Stimulated activated CD4-positive, alpha-beta T cell treated with anti-CD3 and anti-CD28 coated beads, Interleukin-2, amount 100 ng/mL, for 4 hours (primary cell): ENCODE measurements at places on chromosomes 1 and 21.

- DNase-seq: no peak
Observed at GRCh38 chr1:67850151-67850551, 16.9 kb upstream of the GNG12 start.

- DNase-seq: no peak
Observed at GRCh38 chr1:47417170-47418044, 1.3 kb downstream of the FOXE3 start.

GRCh38 chr1:172154551-172154950 is 265.9 kb upstream of the C1orf105 start:
- DNase-seq: no peak

DNA sequence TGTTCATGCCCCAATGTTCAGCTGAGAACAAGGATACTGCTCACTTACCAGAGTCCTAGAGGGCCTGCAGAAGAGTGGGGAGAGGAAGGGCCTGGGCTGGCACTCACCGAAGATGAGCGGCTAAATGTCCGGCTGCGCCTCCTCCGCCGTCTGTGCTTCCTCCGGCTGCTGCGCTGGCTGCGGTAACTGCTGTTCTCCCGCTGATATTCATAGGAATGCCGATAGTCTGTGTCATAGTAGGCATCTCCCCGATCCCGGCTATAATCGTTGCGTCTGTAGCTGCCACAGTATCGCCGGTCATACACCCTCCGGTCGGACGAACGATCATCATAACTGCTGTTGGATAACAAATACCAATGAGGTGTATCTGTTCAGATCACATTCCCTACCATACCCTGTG is 3.9 kb downstream of the CLK2 start:
- no peak for DNase-seq

DNA sequence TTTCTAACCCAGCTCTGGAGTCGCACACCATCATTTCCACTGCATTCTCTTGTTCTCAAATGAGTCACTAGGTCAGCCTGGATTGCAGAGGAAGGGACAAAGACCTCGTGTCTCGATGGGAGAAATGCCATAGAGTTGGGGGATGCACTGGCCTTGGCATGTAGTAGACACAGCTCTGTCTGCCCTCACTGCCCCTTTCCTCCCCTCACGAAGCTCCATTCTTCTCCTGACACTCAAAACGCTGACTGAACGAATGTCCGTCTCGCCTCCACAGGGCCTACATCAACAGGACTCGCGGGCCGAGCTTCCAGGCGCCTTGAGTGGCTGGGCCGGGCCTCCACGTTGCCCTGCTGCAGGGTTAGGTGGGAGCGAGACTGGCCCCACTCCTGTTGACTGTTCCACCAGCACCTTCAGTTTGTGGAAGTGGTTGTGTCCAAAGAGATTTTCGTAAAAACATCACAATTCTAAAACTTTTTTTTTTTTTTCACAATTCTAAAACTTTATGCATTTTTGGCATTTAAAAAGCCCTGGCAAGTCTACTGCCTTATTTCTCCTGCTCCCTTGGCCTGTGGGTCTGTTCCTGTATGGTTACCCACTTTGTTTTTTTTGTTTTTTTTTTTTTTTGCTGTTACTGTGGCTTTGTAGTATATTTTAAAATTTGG is 18.8 kb downstream of the PKNOX1 start:
- DNase-seq: no peak

- DNase-seq: no peak
Observed at GRCh38 chr1:168419736-168420135, 124.1 kb downstream of the XCL2 start.

GRCh38 chr1:43144237-43144636 is 27.9 kb downstream of the EBNA1BP2 start:
- no peak for DNase-seq

GRCh38 chr1:222739929-222740328 is 2.9 kb downstream of the FAM177B start:
- no peak for DNase-seq

DNA sequence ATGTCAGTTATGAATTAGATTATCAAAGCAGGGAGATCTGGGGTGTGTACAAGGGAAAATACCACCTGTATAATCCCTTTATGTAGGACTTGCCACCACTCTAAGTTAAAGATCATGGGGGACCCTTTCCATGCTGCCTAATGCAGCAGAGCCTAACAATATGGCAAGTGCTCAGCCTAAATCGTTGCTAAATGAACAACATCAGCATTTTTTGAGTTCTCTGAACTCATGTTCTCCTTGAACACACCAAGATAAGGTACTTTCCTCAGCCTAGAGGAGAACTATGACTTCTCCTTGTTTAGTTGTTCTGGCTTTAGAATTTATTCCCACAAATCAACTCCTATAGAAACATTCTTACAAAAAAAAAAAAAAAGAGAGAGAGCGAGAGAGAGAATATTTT is 177.0 kb downstream of the DUSP10 start:
- no peak for DNase-seq

GRCh38 chr21:29697555-29698193 is 242.1 kb downstream of the GRIK1 start:
- no peak for DNase-seq

DNA sequence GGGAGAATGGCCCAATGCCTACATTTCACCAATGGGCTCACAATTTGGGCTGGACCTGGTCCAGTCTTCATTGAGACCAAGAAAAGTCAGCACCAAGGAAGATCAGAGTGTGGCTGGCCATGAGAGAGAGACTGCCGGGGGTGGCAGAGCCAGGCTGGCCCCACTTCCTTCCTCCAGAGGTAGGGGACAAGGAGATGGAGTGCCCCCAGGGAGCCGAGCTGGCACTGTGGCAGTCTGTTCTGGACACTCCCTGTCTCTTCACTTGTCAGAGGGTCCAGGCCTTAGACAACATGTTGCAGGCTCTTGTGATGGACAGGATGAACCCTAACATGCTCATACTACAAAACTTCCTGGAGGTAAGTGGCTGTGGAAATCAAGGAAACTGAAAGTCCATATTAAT is 27.7 kb downstream of the INAVA start:
- no peak for DNase-seq

- DNase-seq: no peak
Observed at GRCh38 chr1:200411406-200412257, 1.8 kb upstream of the ZNF281 start.

DNA sequence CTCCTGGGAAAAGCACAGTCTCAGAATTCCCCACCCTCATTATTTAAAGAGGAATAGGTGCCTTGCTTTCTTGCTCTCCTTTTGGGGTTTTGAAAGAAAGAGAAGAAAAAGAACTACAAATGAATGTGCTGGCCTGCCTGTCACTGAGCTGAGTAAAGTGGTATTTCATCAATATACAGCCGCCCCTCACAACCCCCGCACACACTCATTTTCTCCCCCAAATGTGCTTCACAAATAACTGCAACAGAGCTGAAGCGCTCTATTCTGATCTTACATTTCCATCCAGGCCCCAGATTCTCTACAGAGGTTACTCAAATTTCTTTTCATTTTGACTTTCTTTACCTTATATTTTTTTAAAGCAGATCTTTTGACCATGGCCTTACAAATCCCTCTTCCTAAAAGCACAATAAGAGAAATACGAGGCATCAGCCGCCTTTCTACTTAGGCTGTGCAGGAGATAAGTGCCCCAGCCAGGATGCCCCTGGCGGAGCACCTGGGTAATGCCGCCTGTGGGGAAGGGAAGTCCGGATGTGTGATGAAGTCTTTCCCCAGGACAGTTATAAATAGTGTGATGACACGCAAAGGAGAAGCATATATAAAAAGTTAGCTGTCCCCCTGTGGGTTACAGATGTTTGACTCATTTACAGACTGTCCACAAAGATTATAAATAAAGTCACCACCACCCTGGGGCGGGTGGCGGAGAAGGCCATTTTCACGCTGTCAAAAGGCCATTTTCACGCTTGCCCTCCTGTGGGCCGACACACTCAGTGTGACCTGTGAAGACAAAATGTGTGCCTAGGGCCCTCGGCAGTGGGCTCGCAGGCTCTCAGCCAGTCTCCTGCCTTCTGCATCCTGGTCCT is 6.5 kb downstream of the KCNN3 start:
- no peak for DNase-seq

DNA sequence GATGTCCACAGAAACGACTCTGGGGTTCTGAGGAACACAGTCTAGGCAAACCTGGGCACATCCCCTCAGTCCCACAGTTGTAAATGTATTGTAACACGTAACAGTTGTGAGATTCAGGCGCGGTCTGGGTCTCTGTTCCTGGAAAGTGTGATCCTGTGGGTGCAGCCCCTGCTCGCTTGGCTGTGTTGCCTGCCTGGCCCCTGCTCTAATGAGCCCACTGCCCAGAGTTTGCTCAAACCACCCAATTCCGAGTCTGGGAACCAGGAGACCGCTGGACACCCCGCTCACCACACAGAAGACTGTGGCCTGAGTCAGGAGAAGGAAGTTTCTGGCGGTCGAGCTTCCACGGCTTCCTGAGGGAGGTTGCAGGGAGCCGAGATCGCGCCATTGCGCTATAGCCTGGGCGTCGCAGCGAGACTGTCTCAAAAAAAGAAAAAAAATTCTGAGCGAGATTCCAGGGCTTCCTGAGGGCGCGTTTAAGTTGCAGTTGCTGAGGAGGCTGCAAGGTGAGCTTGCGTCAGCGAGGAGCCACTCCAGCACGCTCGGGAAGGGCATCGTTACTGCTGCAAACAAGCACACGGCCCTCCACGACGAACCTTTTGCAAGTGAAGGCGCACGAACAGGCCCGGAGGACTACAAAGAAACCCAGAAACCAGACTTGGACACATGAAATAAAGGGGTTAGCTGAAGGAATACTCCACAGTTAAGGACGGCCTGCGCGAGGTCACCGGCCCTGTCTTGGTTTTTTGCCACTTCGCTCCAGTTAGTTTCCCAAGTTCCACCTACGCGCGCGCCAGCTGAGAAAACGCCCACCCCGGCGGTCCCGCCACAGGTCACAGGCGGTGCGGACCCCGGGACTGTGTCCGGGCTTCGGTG is 1.1 kb downstream of the C21orf58 start:
- DNase-seq: no peak
